Activated CD8-positive, alpha-beta memory T cell treated with anti-CD3 and anti-CD28 coated beads for 24 hours (primary cell): ENCODE measurements at places on chromosomes 12 and 14.

GRCh38 chr12:92055877-92056276, 89.8 kb downstream of the BTG1 start:
- DNase-seq: no peak

DNA sequence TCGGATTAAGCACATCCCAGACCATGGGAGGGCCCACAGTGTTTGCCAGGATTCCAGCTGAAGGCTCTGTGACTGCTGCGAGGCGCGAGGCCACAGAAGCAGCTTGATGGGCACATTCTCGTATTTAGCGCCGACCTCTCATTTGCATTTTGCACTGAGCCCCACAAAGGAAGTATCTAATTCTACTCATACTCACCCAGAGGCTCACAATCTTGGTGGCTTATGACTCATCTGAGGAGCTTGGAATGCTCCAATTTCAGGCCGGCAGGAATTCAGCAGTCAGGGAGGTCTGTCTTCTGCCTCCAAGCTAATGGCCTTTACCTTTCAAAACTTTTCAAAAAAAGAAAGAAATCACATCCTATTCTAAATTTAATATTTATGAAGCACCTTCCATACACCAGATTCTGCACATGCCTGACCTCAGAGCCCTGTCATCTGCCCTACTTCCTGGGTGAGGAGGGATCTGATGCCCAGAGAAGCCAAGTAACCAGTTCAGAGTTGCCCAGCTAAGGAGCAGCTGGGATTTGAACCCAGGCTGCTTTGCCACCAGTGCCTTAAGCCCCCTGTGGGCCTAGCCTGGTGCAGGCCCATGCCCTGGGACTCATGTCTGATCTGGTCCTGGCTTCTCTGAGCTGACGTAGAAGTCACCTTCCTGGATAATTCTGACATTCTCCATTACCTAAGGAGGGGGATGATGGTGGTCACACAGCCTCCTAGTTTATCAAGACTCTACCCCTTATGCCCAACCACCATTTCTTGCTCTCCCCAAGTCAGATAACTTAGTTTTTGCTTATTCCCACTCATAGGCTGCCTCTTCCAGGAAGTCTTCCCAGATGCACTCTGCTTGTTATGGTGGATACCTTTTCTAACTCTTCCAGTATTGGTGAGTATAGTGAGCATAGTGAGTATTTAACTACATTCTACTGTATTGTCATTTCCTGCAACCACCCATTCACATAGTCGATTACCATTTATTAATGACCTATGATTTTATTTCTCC, 198.9 kb downstream of the RBM19 start:
- DNase-seq: no peak

DNA sequence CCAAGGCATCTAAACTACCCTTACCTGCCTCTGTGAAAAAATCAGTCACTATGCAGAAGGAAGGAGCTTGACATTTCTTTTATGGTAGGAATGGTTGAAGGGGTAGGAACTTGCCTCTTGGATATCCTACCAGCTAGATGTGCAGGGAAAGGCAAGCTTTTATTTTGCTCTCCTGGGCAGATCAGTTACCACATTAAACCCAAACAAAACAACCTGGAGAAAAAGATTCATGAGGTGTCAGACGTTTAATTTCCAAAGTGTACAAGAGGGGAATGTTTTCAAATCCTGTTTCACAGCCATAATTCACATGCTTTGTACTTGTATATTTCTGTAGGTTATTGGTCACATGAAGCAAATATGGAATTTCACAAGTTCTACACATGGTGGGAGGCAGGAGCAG, 67.0 kb upstream of the IFNG-AS1 start:
- no peak for DNase-seq

DNA sequence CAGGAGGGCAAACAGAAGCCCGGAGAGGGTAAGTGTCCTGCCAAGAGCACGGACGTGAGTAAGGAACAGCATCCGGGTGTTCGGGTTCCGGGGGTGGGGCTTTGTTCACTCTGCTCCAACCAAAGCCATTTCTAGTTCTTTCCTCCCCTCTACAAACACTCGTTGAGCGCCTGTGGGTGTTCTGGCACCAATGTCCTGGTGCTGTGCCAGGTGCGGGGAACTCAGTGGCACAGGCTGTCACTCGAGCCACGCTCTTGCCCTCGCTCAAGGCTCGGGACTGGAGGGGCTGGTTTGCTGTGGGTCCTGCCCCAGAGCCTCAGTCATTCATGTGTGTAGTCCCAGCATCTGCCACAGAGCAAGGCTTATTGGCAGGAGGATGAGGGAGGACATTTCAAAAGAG, 157.5 kb downstream of the CALM1 start:
- DNase-seq: no peak

GRCh38 chr12:110371408-110372055, 32.0 kb downstream of the ANAPC7 start:
- no peak for DNase-seq

GRCh38 chr12:560691-561390, 101.1 kb downstream of the B4GALNT3 start:
- no peak for DNase-seq
